ENCODE measurements at places on chromosomes 5 and 9. TPM values are rescaled to one million over a fixed set of nuclear protein-coding genes. Genes with fewer than 3 reads are reported as not detected.

The DOLK gene
- 21.0 TPM for total RNA-seq

The MED10 gene
- total RNA-seq, result 19.8 TPM

The IFNA21 gene
- total RNA-seq, result not detected

The ZNF354C gene
- total RNA-seq, result 3.4 TPM

The SYNPO gene
- total RNA-seq, result 1.4 TPM

The MEIKIN gene
- total RNA-seq, result not detected

The GABRA6 gene
- total RNA-seq, result not detected

The RASGRF2 gene
- total RNA-seq, result 1.0 TPM

The IRX1 gene
- total RNA-seq, result 1.7 TPM

The FAM174A gene
- 45.8 TPM for total RNA-seq

The ISL1 gene
- total RNA-seq, result 1.6 TPM

The OR1Q1 gene
- total RNA-seq, result not detected

The TMC1 gene
- total RNA-seq, result 0.71 TPM

The PNPLA7 gene
- total RNA-seq, result under 0.01 TPM

The SLC36A3 gene
- total RNA-seq, result not detected

The ENTPD2 gene
- total RNA-seq, result 3.1 TPM

The PLAC8L1 gene
- total RNA-seq, result not detected

The GKAP1 gene
- 0.34 TPM for total RNA-seq

The CYSRT1 gene
- 1.6 TPM for total RNA-seq

The HEMGN gene
- total RNA-seq, result not detected

The IPO11 gene
- total RNA-seq, result 39.6 TPM

The ARID3C gene
- 0.50 TPM for total RNA-seq

The CNTNAP3 gene
- 7.2 TPM for total RNA-seq

The DELE1 gene
- total RNA-seq, result 15.7 TPM

All from nasal cavity respiratory epithelium epithelial cell of viscerocranial mucosa (primary cell).